Large intestine (tissue), 12 donors: ENCODE measurements at places on chromosomes 12 and 14. TPM values are rescaled to one million over a fixed set of nuclear protein-coding genes. Genes with fewer than 3 reads are reported as not detected.

DNA sequence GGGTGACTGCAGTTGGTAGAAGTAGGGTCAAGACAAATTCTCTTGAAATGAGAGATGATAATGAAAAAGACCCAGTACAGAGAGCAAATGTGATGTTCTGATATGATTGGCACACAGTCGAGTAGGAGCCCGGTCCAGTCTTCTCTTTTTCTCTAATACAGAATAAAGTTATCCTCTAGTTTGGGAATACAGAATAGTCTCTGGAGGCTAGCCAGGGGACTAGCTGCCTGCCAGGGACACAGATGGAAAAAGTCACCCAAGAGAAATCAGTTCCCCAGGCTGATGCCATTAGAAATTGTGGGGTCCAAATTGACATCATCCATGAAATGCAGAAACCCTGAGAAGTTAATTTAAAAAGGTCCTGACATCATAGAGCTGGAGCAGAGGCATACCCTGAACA, 177.2 kb upstream of the NEDD1 start:
- H3K4me1 ChIP-seq, result no peaks in the 10 kb centered on the region
- H3K27ac ChIP-seq, result no peak overlapping the region
- no peaks in the 10 kb centered on the region for H3K36me3 ChIP-seq
- no peak for DNase-seq

GRCh38 chr12:55037351-55037987, 17.7 kb downstream of the NEUROD4 start:
- no peaks in the 10 kb centered on the region for H3K4me1 ChIP-seq
- no peak overlapping the region for H3K27ac ChIP-seq
- no peak overlapping the region for H3K4me3 ChIP-seq

DNA sequence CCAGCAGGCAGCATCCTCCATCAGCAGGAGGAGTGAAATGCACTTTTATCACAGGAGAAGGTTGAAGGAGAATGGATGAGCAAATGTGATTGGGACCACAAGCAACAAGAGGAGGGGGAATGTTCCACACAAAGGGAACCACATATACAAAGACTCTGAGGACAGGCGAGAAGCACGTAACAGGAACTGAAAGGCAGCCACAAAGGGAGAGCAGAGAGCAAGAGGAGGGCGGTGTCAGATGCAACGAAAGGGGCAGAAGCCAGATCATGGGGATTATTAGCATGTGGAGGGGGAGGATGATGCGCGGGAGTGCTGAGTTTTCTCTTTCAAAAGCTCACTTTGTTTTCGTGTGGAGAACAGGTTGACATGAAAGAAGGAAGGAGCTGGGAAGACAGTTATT, 241.1 kb downstream of the SPTSSA start:
- no peaks in the 10 kb centered on the region for H3K4me1 ChIP-seq
- H3K27ac ChIP-seq, result no peak overlapping the region
- no peaks in the 10 kb centered on the region for H3K36me3 ChIP-seq
- no peak for DNase-seq
- no peak overlapping the region for H3K4me3 ChIP-seq
- H3K27me3 ChIP-seq, result peaks cover 15% of the 10 kb centered on the region

DNA sequence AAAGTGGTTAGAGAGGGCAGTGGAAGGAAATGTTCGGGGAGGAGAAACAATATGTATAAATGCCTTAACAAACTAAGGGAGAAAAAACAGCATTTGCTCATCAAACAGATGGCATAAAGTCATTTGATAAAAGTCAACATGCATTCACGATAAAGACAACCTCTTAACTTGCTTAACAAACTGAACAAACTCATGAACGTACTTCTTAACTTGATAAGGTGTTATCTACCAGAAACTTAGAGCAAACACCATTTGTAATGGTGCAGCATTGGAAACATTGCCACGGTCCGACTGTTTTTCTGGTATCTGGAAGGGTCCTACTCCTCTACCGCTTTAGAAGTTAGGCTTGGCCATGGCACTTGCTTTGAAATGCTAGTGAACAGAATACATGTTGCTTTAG, 4.2 kb upstream of the RPS6KL1 start:
- no peak overlapping the region for H3K4me3 ChIP-seq
- H3K36me3 ChIP-seq, result no peaks in the 10 kb centered on the region
- no peak for DNase-seq

- DNase-seq, result no peak
- H3K4me1 ChIP-seq, result no peaks in the 10 kb centered on the region
- H3K4me3 ChIP-seq, result no peak overlapping the region
- H3K27ac ChIP-seq, result no peak overlapping the region
- H3K27me3 ChIP-seq, result peaks cover 2% of the 10 kb centered on the region
These were observed 27.4 kb downstream of the ABCD4 start for GRCh38 chr14:74275241-74275841.

DNA sequence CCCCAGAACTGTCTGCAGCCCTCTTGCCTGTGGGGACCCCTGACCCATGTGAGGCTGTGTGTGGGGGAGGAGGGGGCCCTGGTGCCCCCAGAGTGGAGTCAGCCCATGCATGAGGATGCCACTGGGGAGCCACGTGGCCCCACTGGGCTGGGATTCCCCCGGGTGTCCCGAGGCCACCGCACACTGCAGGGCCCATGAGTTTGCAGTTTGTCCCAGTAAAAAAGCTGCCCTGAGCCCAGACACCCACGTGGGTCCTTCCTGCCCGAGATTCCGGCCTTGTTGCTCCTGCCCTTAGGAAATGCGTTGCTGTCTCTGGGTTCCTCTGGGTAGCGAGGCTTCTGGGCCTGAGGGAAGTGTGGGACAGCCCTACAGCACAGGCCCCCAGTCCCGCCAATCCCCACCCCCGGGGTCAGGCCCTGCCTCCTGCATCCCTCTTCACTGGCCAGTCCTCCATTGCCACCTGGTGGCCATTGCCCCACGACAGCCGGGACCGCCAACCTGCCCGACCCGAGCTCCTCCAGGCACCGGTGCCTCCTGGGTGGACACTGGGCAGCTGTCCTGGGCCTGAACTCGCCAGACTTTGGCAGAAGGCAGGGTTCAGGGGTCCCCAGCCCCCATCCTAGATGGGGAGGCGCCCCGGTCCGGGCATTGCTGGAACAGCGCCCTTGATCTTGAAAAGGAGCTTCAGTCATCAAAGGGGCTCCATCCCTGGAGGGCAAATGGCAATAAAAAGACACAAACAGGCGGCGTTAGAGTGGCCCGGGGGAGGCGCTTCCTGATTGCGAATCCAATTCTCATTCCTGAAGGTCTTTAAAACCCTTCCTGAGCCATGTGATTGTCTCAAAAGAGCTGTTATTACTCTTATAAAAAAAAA, 15.6 kb upstream of the C14orf180 start:
- H3K4me1 ChIP-seq, result peaks cover 8% of the 10 kb centered on the region
- H3K36me3 ChIP-seq, result no peaks in the 10 kb centered on the region
- H3K27ac ChIP-seq, result no peak overlapping the region

DNA sequence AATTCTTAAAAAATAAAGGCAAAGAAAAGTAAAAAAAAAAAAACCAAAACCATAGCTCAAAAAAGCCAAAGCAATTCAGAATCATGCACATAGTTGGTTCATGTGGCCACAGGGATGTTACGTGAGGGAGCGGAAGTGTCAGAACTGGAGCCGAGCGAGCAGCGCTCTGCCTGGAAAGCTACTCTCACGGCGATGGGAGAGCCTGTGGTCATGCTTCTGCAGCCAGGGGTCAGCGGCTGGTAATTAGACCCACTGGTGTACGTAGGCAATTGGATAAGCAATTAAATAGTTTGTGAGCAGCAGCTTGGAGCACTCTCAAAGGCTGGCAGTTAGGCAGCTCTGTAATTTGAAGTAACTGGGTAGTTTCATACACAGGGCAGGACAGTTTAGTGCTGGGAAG, 58.1 kb downstream of the TRHDE start:
- no peak overlapping the region for H3K4me3 ChIP-seq
- no peaks in the 10 kb centered on the region for H3K4me1 ChIP-seq
- no peak for DNase-seq
- no peaks in the 10 kb centered on the region for H3K36me3 ChIP-seq

DNA sequence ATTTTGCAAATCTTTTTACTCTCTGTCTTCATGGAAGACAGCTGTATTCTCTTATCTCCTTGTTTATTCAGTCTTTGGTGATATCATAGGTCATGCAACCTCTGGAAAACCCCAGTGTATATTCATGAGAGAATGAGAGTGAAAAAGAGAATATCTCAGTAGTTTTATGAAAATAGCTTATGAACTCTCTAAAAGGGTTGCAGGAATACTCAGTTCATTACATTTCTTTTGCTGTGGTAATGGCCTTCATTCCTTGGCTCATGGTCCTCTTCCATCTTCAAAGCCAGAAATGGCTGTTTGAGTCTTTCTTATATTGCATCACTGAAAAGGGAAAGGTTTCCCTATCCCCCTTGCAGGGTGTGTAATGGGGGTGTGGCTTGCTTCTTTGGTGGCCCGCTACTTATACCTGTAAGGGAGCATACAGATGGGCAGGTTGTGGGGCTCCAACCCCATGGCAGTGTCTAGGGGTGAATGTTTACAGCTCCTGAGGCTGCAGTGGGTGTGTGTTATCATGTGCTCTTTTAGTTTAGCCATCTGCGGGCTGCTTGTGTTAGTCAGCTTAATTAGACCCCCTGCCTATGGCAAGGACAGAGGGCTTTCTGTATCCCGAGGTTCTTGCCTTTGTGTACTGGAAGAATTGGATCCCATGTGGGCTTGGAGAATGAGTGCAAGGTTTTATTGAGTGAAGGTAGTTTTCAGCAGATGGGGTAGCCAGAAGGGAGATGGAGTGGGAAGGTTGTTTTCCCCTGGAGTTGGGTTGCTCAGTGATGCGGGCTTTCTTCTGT, 150.2 kb downstream of the CCDC91 start:
- no peak for DNase-seq
- H3K4me1 ChIP-seq, result no peaks in the 10 kb centered on the region
- no peak overlapping the region for H3K27ac ChIP-seq
- no peak overlapping the region for H3K4me3 ChIP-seq

- H3K27ac ChIP-seq, result peak overlapping the region; percentile 67
- no peak overlapping the region for H3K4me3 ChIP-seq
- peak; percentile 85 for DNase-seq
These were observed 268.2 kb upstream of the SSTR1 start for GRCh38 chr14:37939442-37940028.

GRCh38 chr12:72296389-72296788, 24.2 kb downstream of the TRHDE start:
- DNase-seq, result no peak
- no peaks in the 10 kb centered on the region for H3K36me3 ChIP-seq
- H3K4me1 ChIP-seq, result no peaks in the 10 kb centered on the region
- no peak overlapping the region for H3K27ac ChIP-seq
- H3K4me3 ChIP-seq, result no peak overlapping the region

DNA sequence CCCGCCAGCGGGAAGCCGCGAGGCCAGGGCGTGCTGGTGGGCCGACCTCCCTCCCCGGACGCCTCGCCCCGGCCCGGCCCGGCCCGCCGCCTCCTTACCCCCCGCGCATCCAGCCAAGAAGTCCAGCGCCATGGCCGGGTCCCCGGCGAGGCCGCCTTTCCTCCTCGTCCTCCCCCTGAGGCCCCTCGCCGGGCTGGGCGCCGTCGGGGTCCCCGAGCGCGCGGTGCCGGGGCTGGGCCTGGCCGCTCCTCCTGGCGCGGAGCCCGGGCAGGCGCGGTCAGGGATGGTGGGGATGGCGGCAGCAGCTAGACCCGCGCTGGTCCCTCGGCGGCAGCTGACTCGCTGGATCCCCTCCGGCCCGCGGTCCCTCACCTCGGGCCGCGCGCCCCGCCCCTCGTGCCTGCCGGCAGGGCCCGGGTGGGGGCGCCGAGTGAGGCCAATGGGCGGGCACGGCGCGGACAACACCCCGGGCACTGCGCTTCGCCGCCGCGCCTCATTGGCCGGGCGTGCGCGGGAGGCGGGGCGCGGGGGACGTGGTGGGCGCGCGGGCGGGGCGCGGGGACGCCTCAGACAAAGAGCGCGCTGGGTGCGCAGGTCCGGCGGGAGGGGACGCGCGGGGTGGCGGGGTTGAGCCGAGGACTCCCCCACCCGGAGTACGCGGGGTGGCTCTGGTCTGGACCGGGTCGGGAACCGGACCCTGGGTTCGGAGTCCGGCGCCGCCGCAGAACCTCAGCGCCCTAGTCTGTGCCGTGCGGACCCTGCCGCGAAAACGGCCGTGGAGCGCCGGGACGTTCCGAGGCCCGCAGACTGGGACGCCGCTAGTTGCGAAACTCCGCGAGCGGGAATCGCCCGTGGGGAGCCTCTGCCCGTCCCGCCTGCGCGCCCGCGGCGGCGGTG, at the start of gene SLC25A29:
Gene SLC25A29, minus strand, starts transcription at position 344 of the 897 bp plus-strand sequence. Its CDS starts 212 bp downstream, at position 132.
- H3K4me1 ChIP-seq, result peaks cover 13% of the 10 kb centered on the region
- peak within 1 kb of the TSS; percentile 38 for H3K27ac ChIP-seq
- DNase-seq, result peak; percentile 89
- peak within 1 kb of the TSS; percentile 80 for H3K4me3 ChIP-seq

The GYS2 gene
- 0.03 TPM for polyA plus RNA-seq

DNA sequence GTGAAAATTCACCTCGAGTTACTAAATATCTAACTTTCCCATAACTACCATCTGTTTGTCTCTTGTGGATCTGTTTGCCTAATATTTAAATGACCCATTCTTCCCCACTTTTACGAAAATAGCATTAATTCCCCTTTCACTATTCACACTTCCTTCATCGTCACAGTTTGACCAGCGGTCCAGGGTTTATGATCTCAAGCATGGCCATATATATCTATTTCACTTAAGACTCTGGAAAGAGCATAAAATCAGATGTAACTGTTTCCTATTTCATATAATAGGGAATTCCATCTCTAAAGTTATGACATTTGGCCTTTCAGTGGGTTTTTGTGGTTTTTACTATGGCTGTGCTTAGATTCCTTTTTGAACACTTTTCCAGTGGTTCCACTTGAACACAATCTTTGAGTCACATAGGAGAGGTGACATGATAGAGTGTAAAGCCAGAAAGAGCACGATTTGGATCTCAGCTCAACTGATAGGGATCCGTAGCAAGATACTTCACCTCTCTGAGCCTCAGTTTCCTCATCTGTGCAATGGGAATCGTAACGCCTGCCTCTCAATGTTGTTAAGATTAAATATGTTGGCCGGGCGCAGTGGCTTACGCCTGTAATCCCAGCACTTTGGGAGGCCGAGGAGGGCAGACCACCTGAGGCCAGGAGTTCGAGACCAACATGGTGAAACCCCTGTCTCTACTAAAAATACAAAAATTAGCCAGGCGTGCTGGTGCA, 754 bp upstream of the BCL2L14 start:
- H3K4me3 ChIP-seq, result no peak overlapping the region
- no peak for DNase-seq
- peaks cover 12% of the 10 kb centered on the region for H3K4me1 ChIP-seq
- no peaks in the 10 kb centered on the region for H3K27me3 ChIP-seq
- peak overlapping the region; percentile 90 for H3K27ac ChIP-seq
- peaks cover 2% of the 10 kb centered on the region for H3K36me3 ChIP-seq

The LMO3 gene
- polyA plus RNA-seq, result 1.8 TPM

DNA sequence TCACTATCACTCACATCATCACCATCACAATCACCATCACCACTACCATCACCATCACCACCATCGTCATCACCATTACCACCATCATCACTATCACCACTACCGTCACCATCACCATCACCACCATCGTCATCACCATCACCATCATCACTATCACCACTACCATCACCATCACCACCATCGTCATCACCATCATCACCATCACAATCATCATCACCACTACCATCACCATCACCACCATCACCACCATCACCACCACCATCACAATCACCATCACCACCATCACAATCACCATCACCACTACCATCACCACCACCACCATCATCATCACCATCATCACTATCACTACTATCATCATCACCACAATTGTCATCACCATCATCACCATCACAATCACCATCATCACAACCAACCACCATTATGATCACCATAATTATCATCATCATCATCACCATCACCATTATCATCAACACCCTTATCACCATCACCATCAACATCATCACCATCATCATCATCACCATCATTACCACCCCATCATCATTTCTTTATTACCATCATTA, 90.8 kb downstream of the DICER1 start:
- H3K36me3 ChIP-seq, result no peaks in the 10 kb centered on the region
- no peak overlapping the region for H3K4me3 ChIP-seq
- peaks cover under 1% of the 10 kb centered on the region for H3K27me3 ChIP-seq
- no peaks in the 10 kb centered on the region for H3K4me1 ChIP-seq
- no peak for DNase-seq

The TUBA1C gene
- 237 TPM for polyA plus RNA-seq
